ENCODE measurements at places on chromosomes 11 and 22.
A peak's percentile ranks its signal among the peaks of the same experiment; 100 is the strongest.

- DNase-seq = no peak
These were observed 2.3 kb upstream of the ALKBH8 start for GRCh38 chr11:107567739-107568335.

DNA sequence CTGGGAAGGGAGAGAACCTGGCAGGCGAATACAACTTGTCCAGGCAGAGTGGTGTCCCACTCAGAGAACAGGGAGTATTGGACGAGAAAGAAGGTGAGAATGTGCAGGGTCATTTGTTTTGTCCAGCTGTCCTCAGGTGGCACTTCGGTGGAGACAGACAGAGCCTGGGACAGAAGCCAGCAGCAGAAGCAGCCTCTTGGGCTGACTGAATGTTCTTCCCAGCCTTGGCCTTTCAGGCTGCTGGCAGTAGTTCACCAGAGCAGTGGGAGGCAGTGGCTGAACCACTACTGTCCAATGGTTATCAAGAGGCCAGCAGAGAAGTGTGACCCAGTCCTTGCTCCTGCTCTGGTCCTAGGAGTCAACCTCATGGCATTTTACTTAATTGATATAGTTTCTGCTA lies 331.1 kb upstream of the NARS2 start:
- no peak for DNase-seq

DNA sequence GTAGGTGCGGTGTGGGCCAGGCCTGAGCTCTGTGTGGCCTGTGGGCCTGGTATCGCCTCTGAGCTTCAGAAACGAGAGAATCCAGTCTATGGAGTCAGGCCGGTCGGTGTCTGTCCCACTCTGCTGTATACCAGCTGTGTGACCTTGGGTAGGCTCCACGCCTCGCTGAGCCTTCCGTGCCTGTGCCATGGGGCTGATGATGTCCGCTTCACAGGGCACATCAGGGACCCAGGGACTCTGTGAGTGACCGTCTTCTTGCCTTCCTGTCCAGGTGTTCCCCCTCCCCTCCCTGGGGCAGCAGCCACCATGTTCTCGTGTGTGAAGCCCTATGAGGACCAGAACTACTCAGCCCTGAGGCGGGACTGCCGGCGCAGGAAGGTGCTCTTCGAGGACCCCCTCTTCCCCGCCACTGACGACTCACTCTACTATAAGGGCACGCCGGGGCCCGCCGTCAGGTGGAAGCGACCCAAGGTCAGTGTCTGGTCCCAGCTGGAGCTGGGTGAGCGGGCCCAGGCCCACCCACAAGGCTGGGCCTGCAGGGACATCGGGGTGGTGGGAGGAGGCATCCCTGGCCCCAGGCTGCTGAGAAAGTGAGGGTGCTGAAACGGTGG lies 17.9 kb downstream of the CAPN5 start:
- DNase-seq = no peak

- DNase-seq = no peak
These were observed 1543.1 kb downstream of the FAM181B start for GRCh38 chr11:81190546-81190945.

- no peak for DNase-seq
These were observed 109.6 kb upstream of the POU2AF2 start for GRCh38 chr11:111135778-111136570.

DNA sequence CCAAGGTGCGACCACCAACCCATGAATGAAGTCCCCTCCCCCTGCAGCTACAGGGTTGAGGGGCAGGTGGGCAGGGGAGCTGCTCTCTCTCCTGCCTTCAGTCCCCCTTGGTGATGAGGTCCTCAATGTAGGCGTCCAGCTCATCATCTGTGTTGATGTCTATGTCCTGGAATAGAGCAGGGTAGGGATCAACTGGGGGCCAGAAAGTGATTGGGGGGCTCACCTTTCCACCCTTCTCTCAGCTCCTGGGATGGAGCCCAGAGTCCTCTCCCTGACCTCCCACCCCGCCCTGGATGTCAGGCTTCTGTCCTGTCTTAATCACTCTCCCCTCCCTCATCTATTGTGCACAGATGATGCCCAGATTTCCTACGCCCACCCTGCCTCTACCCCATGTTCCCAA lies 41.9 kb downstream of the MORC2 start:
- DNase-seq = no peak

GRCh38 chr11:73330569-73331093 lies 22.6 kb downstream of the ARHGEF17 start:
- peak; percentile 51 for DNase-seq

GRCh38 chr22:36360871-36361383 lies 26.8 kb downstream of the MYH9 start:
- peak; percentile 48 for DNase-seq

GRCh38 chr22:50620593-50621355 lies 7.2 kb downstream of the ARSA start:
- no peak for DNase-seq

DNA sequence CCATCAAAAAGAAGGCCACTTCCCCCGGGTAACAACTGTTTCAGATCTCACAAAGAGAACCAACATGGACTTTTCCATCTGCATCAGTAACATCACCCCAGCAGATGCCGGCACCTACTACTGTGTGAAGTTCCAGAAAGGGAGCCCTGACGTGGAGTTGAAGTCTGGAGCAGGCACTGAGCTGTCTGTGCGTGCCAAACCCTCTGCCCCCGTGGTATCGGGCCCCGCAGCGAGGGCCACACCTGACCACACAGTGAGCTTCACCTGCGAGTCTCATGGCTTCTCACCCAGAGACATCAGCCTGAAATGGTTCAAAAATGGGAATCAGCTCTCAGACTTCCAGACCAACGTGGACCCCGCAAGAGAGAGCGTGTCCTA lies 3.7 kb downstream of the SEC14L6 start:
- DNase-seq = no peak

DNA sequence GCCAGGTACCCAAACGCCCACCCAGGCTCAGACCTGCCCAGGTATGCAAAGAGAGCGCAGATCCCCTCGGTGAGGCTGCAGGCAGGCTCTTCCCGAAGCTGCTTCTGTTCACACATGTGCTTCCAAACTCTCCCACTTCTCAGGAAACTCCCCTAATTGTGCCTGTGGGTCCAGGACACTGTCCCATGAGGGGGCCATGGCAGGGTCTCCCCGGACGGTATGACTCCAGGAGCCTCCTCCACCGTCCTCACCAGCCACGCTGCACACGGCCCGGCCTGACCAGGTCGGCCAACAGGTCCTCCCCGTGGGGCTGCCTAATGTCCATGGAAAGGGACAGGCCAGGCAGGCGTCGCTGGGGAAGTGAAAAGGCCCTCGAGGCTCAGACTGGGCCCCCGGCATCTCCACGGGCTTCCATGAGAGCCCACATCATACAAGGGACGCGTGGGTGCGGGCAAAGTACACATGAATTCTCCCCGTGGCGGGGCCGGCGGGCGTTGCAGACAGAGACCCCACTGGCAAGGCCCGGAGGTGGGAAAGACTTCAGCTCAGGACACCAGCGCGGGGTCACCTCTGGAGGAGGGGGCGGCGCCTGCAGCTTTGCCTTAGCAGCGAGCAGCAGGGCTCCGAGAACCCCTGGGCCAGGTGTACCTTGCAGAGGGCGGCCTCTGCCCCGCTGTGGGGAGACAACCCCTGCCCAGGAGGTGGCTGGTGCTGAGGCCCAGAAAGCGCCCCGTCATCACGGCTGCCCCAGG lies 526.1 kb downstream of the BRD1 start:
- DNase-seq = no peak

DNA sequence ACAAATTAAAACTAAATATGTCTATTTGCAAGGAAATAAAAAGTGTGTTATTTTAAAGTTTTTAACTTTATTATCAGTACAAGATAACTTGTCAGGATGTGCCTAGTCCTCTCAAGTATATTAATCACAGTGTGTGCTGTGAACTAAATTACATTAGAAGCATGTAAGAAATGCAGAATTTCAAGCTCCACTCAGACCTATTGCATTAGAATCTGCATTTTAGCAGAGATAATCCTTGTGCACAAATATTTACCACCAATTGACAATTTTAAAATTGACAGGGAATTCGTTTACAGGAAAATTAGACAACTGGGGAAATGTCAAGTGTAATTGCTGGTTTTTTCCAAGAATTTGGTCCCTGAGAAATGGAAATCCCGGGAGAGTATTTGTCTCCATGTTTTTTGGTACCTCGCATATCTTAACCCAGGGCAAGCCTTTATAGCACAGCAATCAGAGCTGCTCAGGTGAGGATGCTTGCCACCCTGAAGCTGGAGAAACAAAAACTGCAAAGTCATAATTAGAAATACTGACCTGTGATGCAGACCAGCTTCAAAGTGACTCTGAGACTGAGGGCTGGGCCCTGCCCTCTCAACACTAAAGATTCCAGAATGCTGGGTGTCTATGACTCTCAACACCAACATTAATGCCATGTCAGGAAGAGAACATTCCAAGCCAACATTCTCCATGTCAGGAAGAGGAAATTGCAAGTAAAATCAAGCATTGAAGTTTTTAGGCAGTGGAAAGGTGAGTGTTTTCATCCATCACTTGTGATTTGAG lies at the start of gene OR8G1:
Gene OR8G1, plus strand, starts transcription at position 475 of the 777 bp plus-strand sequence. CDS start 8,581 bp downstream, outside the sequence.
- DNase-seq = no peak

DNA sequence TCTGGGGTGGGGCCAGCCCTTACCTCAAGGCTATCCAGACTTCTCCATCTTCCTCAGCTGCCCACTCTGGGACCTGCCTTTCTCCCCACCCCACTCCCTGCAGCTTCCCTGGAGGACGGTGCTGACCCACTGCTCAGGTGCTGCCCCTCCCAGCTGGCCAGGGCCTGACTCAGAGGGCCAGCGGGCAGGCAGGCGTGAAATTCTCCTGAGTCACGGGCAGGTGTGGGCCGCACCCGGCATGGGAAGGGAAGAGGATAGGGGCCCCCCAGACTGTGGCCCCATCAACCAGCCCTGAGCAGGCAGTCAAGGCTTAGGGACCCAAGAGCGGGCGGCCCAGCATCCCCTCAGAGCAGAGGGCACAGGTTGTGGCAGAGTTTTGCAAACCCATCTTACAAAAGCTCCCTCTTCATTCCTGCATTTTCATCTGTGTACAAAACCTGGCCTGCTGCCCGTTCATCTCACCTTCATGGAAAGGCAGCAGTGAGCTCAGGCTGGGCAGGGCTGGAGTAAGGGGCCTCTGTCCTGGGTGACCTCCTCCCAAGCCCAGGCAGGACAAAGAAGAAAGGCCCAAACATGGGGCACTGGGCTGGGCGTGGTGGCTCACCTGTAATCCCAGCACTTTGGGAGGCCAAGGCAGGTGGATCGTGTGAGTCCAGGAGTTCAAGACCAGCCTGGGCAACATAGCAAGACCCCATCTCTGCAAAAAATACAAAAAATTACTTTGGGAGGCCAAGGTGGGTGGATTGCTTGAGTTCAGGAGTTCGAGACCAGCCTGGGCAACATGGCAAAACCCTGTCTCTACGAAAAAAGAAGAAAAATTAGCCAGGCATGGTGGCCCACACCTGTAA lies 6.1 kb downstream of the RHOD start:
- no peak for DNase-seq

DNA sequence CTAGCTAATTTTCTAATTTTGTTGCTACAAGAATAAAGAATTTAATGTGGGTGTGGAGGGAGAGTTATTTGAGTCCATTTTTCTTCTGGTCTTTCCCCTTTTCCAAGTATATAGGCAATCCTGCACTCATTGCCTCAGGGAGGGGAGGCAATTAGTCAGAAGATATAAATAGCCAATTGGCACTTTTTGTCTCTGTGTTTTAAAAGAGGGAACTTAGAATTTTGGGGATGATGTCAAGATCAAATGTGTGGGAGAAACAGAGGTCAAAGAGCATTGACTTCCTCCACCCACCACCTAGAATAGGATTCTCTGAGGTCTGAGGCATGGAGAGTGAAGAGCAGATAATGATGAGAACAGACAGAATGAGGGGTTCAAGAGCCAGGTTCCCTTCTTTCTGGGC lies 120.3 kb upstream of the ZC3H12C start:
- no peak for DNase-seq

- DNase-seq = no peak
These were observed 104.5 kb upstream of the OPCML start for GRCh38 chr11:133636711-133637355.

DNA sequence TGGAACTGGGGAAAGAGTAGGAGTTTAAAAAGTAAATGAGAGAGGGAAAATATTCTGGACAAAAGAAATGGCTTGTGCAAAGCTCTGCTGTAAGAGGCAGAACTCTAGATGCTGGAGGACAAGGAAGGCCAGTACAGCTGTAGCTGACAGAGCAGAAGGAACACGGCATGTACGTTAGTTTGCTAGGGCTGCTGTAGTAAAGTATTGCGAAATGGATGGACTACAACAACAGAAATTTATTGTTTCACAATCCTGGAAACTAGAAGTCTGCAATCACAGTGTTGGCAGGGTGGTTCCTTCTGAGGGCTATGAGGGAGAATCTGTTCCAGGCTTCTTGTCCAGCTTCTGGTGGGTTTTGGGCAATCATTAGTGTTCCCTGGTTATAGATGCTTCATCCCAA lies 454.4 kb downstream of the NTM start:
- DNase-seq = peak; percentile 87

GRCh38 chr22:48104766-48105165 lies 1342.3 kb downstream of the TBC1D22A start:
- no peak for DNase-seq

GRCh38 chr22:41908411-41909309 lies 6.2 kb downstream of the SHISA8 start:
- DNase-seq = no peak

DNA sequence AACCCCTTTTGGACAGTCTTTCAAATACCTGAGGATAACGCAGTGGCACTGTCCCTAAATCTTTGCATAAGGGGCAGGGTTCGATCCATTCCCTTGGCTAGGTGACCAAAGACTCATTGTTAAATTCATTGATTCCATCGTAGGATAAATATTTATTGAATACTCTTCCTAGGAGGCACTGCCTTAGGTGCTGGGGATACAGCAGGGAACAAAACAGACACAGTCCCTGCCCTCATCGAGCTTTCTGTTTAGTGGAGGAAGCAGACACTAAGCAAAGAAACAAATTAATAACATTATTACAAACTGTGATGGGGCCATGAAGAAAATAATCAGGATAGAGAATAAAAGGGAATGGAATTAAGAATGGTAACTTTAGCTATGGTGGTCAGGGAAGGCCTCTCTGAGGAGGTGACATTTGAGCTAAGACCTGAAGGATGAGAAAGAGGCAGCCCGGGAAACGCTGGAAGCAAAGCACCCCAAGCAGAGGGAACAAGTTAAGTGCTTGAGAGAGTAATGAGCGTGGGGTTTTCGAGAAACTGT lies 689 bp downstream of the B3GAT3 start:
- DNase-seq = no peak

DNA sequence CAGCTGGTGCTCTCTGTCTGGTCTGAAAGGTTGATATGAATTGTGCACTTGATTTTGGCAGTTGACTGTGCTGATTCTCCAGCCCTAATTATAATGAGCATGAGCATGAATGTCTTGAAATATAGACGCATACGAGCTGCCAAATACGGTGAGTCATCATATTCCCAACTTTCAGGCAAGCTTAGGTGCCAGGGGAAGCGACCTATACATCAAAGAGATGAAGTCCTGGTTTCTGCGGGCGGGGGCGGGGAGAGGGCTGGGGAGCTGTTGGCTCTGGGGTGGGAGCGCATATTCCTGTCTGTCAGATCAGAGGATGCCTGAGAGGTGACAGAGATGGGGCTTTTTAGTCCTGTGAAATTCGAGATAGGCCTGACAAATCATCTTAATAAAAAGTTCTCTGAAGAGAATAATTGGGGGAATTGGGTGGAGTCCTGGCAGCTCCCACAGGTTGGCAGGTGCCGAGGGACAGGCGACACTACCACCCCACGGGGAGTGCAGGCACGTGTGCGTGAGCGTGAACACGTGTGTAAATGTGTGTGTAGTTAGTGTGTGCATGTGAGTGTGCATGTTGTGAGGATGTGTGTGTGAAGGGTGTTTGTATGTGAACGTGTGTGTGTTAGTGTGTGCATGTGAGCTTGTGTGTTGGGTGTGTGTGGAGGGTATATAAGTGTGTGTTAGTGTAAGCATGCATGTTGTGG lies 865.3 kb downstream of the TBC1D22A start:
- no peak for DNase-seq
